HepG2 (cell line): ENCODE measurements at places on chromosomes 4 and X. TPM values are rescaled to one million over a fixed set of nuclear protein-coding genes. Genes with fewer than 3 reads are reported as not detected.

Gene PAGE4
- total RNA-seq, result 1.1 and 1.4 TPM in 2 replicates

Gene TXK
- total RNA-seq, result not detected in 2 replicates

Gene FAM114A1
- 61.0 and 87.0 TPM in 2 replicates for total RNA-seq

Gene VCX2
- total RNA-seq, result not detected in 2 replicates

Gene SLC25A43
- total RNA-seq, result 13.2 and 14.1 TPM in 2 replicates

Gene IL2
- total RNA-seq, result not detected in 2 replicates

Gene FAM199X
- 18.0 and 26.9 TPM in 2 replicates for total RNA-seq

Gene POF1B
- total RNA-seq, result not detected in 2 replicates

Gene APLN
- total RNA-seq, result 0.02 TPM in 1 of 2 replicates, not detected in the other

Gene PIM2
- 13.0 and 14.4 TPM in 2 replicates for total RNA-seq

Gene DMRTC1
- not detected in 2 replicates for total RNA-seq

Gene EMCN
- not detected in 2 replicates for total RNA-seq

Gene ARHGAP10
- total RNA-seq, result 1.6 TPM in 2 replicates

Gene TSR2
- total RNA-seq, result 31.6 and 35.5 TPM in 2 replicates

Gene TMPRSS11F
- not detected in 2 replicates for total RNA-seq

Gene CFAP99
- total RNA-seq, result not detected in 2 replicates

Gene LRP2BP
- 0.17 and 0.29 TPM in 2 replicates for total RNA-seq

Gene NUDT10
- not detected in 2 replicates for total RNA-seq

Gene SHISA3
- not detected in 2 replicates for total RNA-seq

Gene ITGB1BP2
- total RNA-seq, result 0.21 and 2.2 TPM in 2 replicates

Gene PGRMC1
- total RNA-seq, result 75.8 and 124 TPM in 2 replicates

Gene BANK1
- total RNA-seq, result 0.15 TPM in 2 replicates

Gene NEXMIF
- not detected in 2 replicates for total RNA-seq

Gene ASB12
- not detected in 2 replicates for total RNA-seq

Gene ANK2
- 15.1 and 18.6 TPM in 2 replicates for total RNA-seq

Gene PAGE5
- not detected in 2 replicates for total RNA-seq

Gene ARMCX1
- not detected in 2 replicates for total RNA-seq

Gene ANAPC10
- total RNA-seq, result 32.7 and 37.8 TPM in 2 replicates

Gene DCLK2
- total RNA-seq, result not detected in 2 replicates

Gene GLRA2
- not detected in 2 replicates for total RNA-seq

Gene PPP2R3B
- total RNA-seq, result 10.2 and 17.0 TPM in 2 replicates

Gene KIT
- not detected in 2 replicates for total RNA-seq

Gene GC
- 0.35 TPM in 1 of 2 replicates, not detected in the other for total RNA-seq

Gene EGF
- total RNA-seq, result 0.07 TPM in 1 of 2 replicates, not detected in the other

Gene ARHGAP36
- total RNA-seq, result not detected in 2 replicates

Gene CXXC4
- not detected in 2 replicates for total RNA-seq

Gene BEX3
- total RNA-seq, result 55.8 and 63.4 TPM in 2 replicates

Gene NLRP2B
- total RNA-seq, result not detected in 2 replicates

Gene SH2D1A
- not detected in 2 replicates for total RNA-seq

Gene ARSJ
- not detected in 2 replicates for total RNA-seq

Gene AFM
- 0.79 and 1.8 TPM in 2 replicates for total RNA-seq

Gene TGIF2LX
- not detected in 2 replicates for total RNA-seq

Gene SERTM2
- not detected in 2 replicates for total RNA-seq

Gene DKK2
- total RNA-seq, result not detected in 2 replicates

Gene SORCS2
- 0.66 and 1.0 TPM in 2 replicates for total RNA-seq

Gene KIF4A
- 28.2 and 42.2 TPM in 2 replicates for total RNA-seq

Gene SPANXN4
- not detected in 2 replicates for total RNA-seq

Gene MAGEC2
- not detected in 2 replicates for total RNA-seq

Gene DCHS2
- total RNA-seq, result not detected in 2 replicates

Gene RAI2
- not detected in 2 replicates for total RNA-seq

Gene H2BW2
- total RNA-seq, result not detected in 2 replicates
